Tibial artery (tissue), 4 donors: ENCODE measurements at places on chromosomes 5 and 9.

- DNase-seq: no peak
- H3K4me1 ChIP-seq: no peaks in the 10 kb centered on the region
- H3K27me3 ChIP-seq: no peaks in the 10 kb centered on the region
- no peak overlapping the region for H3K27ac ChIP-seq
These were observed 14.8 kb upstream of the FAM174A start for GRCh38 chr5:100520348-100520747.

DNA sequence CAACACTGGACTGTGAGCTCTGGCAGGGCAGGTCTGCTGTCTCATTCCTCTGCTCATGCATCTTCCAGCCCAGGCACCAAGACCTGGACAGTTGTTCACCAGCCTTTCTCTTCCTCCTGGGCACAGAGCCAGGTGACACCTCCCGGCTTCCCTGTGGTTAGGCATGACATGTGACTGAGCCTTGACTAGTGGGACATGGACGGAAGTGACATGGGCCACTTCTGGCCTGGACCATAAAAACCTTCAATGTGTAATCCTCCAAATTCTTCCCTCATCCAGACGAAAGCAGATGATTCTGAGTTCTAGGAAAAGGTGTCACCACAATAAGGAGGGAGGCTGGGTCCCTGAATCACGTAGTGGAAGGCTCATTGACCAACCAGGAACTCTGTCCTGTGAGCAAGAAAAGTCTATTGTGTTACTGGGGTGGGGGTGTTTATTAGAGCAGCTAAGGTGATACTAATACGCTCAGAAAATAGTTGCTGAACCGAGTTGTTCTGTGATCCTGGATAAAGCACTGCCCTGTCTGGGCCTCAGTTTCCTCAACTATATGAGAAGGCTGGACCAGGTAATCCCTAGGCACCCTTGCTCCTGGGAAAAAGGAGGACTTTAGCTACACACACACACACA is 26.6 kb upstream of the CRB2 start:
- no peaks in the 10 kb centered on the region for H3K4me1 ChIP-seq
- DNase-seq: no peak
- H3K27ac ChIP-seq: no peak overlapping the region
- H3K4me3 ChIP-seq: no peak overlapping the region
- H3K27me3 ChIP-seq: no peaks in the 10 kb centered on the region

DNA sequence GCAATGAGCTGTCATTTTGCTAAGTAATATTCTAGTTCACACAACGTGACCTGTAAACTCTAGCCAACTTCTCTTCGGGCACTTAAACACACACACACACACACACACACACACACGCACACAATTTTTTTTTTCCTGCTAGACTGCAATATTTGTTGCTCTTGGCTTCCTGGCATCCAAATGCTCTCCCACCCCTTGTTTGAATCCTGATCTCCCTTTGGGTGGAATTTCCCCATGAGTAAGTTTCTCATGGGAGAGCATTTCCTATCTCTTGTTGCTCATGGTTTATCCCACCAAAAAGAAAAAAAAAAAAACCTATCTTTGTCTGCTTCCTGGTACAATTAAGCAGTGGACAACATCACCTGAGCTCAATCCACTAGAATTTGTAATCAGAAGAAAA is 54.7 kb upstream of the TSLP start:
- no peak overlapping the region for H3K4me3 ChIP-seq
- DNase-seq: no peak

- H3K36me3 ChIP-seq: no peaks in the 10 kb centered on the region
- H3K27me3 ChIP-seq: no peaks in the 10 kb centered on the region
These were observed 6.9 kb upstream of the NDUFB6 start for GRCh38 chr9:32579706-32580331.

GRCh38 chr5:41368158-41368557 is 142.2 kb downstream of the PLCXD3 start:
- H3K4me3 ChIP-seq: no peak overlapping the region
- no peak for DNase-seq

DNA sequence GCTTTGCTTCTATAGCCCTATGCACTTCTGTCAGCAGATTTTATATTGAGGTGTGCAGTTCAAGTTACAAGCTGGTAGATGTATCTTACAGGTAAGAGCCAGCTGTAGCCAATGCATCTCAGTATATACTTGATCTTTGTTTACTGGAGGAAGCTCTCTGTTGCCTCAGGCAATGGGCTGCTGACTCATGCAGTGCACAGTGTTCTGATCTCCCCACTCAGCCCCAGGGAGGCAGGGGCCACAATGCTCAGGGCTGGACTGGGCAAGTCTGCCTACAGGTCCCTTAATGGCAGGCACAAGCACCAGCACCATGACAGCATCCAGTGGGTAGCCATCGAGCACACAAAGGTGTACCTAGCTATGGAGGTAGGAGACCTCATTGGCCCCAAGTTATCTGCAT is 178.8 kb upstream of the CDH10 start:
- no peaks in the 10 kb centered on the region for H3K27me3 ChIP-seq
- no peaks in the 10 kb centered on the region for H3K4me1 ChIP-seq
- H3K27ac ChIP-seq: no peak overlapping the region
- no peak for DNase-seq

DNA sequence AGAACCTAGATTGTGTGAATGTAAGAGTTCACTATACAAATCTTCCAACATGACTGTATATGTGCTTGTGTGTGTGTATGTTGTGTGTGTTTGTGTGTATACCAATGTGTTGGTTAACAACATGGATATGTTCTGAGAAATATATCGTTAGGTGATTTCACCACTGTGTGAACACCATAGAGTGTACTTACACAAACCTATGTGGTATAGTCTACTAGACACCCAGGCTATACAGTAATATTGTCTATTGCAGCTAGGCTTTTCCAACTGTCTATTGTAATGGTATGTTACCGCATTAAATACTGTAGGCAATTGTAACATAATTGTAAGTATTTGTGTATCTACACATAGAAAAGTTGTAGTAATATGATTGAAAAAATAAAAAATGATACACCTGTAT is 959.2 kb upstream of the SEMA6A start:
- no peak overlapping the region for H3K4me3 ChIP-seq
- H3K36me3 ChIP-seq: no peaks in the 10 kb centered on the region
- H3K4me1 ChIP-seq: no peaks in the 10 kb centered on the region
- no peaks in the 10 kb centered on the region for H3K27me3 ChIP-seq

- no peaks in the 10 kb centered on the region for H3K36me3 ChIP-seq
- H3K4me3 ChIP-seq: no peak overlapping the region
- peaks cover 5% of the 10 kb centered on the region for H3K27me3 ChIP-seq
- no peak overlapping the region for H3K27ac ChIP-seq
These were observed 136.8 kb downstream of the C5orf15 start for GRCh38 chr5:133831491-133832224.

DNA sequence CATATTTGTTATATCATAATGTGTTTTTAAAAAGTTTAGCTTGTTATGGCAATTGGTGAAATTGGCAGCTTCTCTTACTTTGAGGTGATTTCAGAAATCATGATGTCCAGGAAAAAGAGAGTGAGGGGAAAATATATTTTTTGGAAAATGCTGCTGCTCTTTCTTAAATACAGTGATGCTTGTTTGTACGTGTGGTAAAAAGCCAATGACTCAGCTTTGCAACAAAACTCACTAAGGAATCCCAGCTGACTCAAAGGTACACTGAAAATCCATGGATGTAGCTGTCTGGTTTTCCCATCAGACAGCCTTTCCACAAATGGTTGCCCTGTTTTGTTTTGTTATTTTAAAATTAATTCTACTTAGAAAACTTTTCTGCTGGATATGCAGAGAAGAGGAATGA is 306.4 kb upstream of the PAPPA start:
- no peak overlapping the region for H3K4me3 ChIP-seq
- no peaks in the 10 kb centered on the region for H3K4me1 ChIP-seq
- H3K36me3 ChIP-seq: no peaks in the 10 kb centered on the region
- no peak for DNase-seq

GRCh38 chr9:27504259-27504658 is 19.8 kb upstream of the IFNK start:
- H3K36me3 ChIP-seq: no peaks in the 10 kb centered on the region
- H3K4me1 ChIP-seq: no peaks in the 10 kb centered on the region
- H3K27me3 ChIP-seq: no peaks in the 10 kb centered on the region
- no peak for DNase-seq
- no peak overlapping the region for H3K27ac ChIP-seq

GRCh38 chr5:179240561-179240960 is 104.7 kb downstream of the ADAMTS2 start:
- H3K27me3 ChIP-seq: no peaks in the 10 kb centered on the region
- no peak overlapping the region for H3K4me3 ChIP-seq
- no peaks in the 10 kb centered on the region for H3K36me3 ChIP-seq
- H3K4me1 ChIP-seq: no peaks in the 10 kb centered on the region

DNA sequence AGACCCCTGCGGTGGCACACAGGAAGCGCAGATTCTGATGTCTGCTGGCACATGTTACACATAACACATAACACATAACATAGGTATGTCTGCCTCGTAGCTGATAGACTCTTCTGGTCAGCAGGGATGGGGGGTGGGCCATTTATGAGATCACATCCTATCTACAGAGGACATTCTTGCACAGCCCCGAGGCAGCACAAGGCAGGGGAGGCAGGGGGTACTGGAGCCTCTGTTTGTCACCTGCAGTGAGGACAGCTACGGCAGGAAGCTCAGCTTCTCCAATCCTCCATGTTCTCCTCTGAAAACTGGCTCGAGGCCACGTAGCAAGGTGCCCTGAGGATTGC is 16.7 kb upstream of the MED10 start:
- no peak overlapping the region for H3K4me3 ChIP-seq
- H3K4me1 ChIP-seq: no peaks in the 10 kb centered on the region
- no peak overlapping the region for H3K27ac ChIP-seq
- H3K27me3 ChIP-seq: peaks cover 42% of the 10 kb centered on the region

DNA sequence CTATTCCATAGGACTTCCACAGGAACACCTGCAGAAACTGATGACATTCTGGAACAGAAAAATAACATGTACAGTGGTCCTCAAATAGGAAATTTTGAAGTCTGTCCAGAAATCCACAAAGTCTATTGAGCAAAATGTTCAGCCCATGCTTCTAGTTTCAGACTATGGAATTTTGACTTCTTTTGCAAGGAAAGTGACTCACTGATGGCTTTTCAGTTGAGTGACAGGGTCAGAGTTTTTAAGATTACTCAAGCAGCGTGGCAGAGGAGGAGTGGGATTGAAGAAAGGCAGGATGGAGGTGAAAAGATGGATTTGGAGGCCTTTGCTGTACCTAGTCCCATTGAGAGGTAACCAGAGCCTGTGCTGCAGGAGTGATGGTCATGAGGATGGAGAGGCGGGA is 151.5 kb downstream of the GOLPH3 start:
- no peaks in the 10 kb centered on the region for H3K27me3 ChIP-seq
- H3K4me1 ChIP-seq: no peaks in the 10 kb centered on the region
- no peak for DNase-seq
- H3K36me3 ChIP-seq: no peaks in the 10 kb centered on the region
- no peak overlapping the region for H3K4me3 ChIP-seq

DNA sequence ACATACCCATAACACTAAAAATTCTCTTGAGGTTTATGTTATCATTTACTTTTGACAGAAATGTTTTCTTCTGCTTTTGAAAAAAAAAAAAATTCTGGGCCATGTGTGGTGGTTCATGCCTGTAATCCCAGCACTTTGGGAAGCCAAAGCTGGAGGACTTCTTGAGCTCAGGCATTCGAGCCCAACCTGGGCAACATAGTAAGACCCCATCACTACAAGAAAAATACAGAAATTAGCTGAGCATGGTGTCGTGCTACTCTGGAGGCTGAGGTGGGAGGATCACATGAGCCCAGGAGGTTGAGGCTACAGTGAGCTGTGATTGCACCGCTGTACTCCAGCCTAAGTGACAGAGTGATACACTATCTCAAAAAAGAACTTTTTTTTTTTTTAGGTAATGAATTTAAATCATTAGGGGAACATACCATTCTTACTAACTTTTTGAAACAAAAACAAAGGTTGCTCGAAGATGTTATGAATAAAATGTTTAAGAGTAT is 148.8 kb upstream of the DMRT1 start:
- peak overlapping the region; percentile 87 for H3K27ac ChIP-seq
- DNase-seq: no peak
- H3K36me3 ChIP-seq: no peaks in the 10 kb centered on the region
- H3K4me1 ChIP-seq: peaks cover 78% of the 10 kb centered on the region
- H3K27me3 ChIP-seq: no peaks in the 10 kb centered on the region

GRCh38 chr9:82546136-82546535 is 516.8 kb downstream of the RASEF start:
- H3K4me3 ChIP-seq: no peak overlapping the region
- peaks cover 3% of the 10 kb centered on the region for H3K27me3 ChIP-seq
- H3K27ac ChIP-seq: no peak overlapping the region
- no peak for DNase-seq
- H3K4me1 ChIP-seq: no peaks in the 10 kb centered on the region

- no peak for DNase-seq
- H3K27ac ChIP-seq: no peak overlapping the region
- peaks cover 3% of the 10 kb centered on the region for H3K27me3 ChIP-seq
These were observed 975 bp downstream of the AGXT2 start for GRCh38 chr5:35046774-35047173.

GRCh38 chr5:135154197-135154596 is 120.2 kb upstream of the PITX1 start:
- no peaks in the 10 kb centered on the region for H3K4me1 ChIP-seq
- H3K4me3 ChIP-seq: no peak overlapping the region
- H3K27me3 ChIP-seq: no peaks in the 10 kb centered on the region
- DNase-seq: no peak
- no peaks in the 10 kb centered on the region for H3K36me3 ChIP-seq

DNA sequence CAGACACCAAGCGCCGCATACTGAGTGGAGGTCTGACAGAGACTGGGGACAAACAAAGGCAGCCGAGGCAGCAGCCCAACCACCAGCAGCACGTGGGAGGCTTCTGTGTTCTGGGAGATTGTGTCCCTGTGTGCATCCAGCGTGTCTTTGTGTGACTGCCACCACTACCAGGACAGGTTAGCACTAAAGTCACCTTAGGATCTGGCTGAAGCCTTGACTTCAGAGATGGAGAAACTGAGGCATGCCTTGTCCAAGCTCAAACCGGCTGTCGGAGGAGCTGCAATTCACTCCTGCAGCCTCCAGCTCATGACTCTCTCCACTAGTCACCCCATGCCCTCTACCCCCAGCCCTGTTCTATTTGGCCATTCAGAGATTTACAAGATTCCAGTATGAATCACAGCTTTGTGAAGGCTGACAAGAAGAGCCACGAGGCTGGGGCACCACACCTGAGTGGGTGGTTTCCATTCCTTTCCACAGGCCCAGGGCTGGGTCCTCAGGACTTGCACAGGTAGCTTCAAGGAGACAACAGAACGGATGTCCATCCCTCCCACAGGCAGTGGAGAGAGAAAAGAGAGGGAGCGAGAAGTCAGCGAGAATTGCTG is 69.3 kb downstream of the SHB start:
- H3K27ac ChIP-seq: no peak overlapping the region
- H3K36me3 ChIP-seq: peaks cover 3% of the 10 kb centered on the region
- no peak overlapping the region for H3K4me3 ChIP-seq

- H3K36me3 ChIP-seq: no peaks in the 10 kb centered on the region
- H3K4me3 ChIP-seq: no peak overlapping the region
- no peak overlapping the region for H3K27ac ChIP-seq
- DNase-seq: no peak
- H3K27me3 ChIP-seq: no peaks in the 10 kb centered on the region
These were observed 3.1 kb upstream of the FCN2 start for GRCh38 chr9:134877541-134877940.

GRCh38 chr5:34913072-34913471 is 2.2 kb downstream of the RAD1 start:
- H3K36me3 ChIP-seq: peaks cover 36% of the 10 kb centered on the region
- no peaks in the 10 kb centered on the region for H3K27me3 ChIP-seq
- no peak overlapping the region for H3K4me3 ChIP-seq
- H3K27ac ChIP-seq: no peak overlapping the region
- DNase-seq: no peak
- H3K4me1 ChIP-seq: peaks cover 38% of the 10 kb centered on the region
